ENCODE measurements at places on chromosomes 7 and 10. TPM values are rescaled to one million over a fixed set of nuclear protein-coding genes. Genes with fewer than 3 reads are reported as not detected.

GRCh38 chr10:79292891-79293746, 54.1 kb upstream of the PPIF start:
- DNase-seq, result no peak

Gene DDX21
- 18.6 TPM for total RNA-seq

Gene MMP21
- 0.34 TPM for total RNA-seq

GRCh38 chr7:5779141-5779540, 2.3 kb downstream of the RNF216 start:
- DNase-seq, result no peak

DNA sequence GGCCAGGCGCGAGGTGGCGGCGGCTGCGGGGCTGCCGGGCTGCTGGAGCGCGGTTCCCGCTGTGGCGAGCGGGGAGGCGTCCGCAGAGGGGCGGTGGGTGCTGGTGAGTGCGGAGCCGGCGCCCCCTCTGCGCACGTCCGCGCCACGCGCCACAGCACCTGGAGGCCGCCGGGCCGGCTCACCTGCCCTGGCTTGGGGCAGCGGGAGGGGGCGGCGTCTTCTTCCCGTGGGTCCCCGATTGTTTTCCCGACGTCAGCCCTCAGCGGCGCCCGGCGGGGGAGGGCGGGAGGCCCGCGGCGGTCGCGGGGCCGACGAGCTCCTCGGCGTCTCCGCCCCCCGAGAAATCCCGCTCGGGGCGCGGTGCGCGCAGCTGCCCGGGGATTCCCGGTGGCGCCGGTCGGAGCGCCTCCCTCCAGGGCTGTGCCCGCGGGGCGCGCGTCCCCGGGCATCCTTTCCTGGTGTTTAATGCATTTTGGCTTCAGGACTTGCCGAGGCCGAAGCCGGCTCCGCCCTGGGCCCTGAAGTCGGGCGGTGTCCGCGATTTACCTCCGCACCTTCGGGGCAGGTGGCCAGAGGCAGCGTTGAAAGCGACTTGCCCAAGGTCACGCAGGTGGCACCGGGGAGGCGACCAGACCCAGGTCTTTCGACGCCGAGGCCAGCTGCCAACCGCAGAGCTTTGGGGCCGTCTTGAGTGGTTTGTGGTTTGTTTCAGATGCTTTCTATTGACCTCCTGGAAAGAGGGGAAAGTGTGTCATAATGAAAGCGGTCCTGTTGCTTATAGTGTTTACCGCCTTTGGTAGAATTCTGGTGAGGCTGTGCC, 561 bp downstream of the PLEKHA1 start:
- DNase-seq, result peak; percentile 64

Gene NOS3
- 63.9 TPM for total RNA-seq

DNA sequence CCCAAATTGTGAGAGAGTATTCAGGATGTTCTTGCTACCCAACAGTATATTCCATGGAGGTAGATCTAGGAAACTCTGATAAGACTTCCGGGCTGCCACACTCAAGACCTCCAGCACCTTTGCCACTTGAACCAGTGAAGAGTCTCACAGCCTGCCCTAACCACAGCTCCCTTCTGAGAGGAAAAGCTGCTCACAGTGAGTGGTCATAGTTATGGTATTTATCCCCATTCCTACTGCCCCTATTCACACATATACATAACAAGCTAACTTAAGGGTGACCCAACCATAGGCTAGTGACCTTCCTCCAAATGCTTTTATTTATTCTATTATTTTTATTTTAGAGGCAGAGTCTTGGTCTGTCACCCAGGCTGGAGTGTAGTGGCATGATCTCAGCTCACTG, 156.3 kb downstream of the PTEN start:
- no peak for DNase-seq

DNA sequence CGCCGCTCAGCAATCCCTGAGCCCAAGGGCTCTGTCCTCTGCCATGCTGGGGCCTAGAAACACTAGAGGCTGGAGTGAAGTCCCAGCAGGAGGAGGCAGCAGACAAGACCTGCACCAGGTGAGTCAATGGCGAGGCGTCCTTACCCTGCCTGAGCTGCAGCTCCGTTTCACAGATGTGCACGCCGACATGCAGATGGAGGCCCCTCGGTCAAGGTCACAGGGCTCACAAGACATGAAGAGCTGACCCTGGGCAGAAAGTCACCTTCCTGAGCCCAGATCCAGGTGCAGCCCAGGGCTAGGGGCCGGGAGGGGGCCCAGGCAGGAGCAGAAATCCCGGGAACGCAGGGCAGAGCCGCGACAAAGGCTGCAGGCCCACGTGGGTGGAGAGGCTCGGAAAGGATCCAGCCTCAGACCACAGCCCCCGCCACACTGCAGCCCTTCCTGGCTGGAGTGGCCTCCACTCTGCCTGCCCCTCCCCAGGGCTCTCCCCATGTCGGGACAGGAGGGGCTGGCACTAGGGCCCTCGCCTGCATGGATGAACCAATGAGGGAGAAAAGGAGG, 23.8 kb downstream of the PDGFA start:
- DNase-seq, result peak; percentile 16

Measured in left cardiac atrium (tissue), 4 donors.